ENCODE measurements at places on chromosomes 3 and 15.

DNA sequence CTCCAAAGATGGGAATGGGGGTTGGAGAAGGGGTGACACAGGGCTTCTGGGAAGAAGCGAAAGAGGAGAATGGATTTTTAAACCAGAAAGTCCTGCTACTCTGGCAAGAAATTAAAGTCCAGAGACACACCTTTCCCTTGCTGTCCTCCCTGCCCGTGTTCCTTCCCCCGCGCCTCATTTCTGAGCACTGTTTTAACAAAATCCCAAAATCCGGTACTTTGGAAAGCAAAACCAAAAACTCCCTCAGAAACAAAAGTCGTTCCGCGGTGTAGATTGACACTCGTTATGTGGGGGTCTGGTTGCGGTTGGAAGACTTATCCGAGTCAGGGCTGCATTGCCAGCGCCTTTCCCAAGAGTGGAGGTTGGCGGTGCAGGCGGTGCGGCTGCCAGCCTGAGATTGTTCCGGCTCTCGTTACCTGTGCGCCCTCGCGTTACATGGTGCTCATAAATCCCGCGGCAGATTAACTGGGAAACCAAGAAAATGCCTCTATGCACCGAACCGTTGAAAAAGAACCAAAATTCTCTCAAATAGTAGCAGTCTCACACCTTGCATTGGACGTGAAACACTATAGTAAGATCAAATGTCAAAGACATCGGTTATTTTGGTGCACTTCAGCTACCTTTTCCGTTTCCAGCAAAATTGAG lies 217.7 kb downstream of the MEIS2 start:
- no peak for DNase-seq

GRCh38 chr3:183227586-183227985 lies 25.5 kb upstream of the B3GNT5 start:
- no peak for DNase-seq

- DNase-seq: no peak
Measured at GRCh38 chr15:56996746-56997470, 78.5 kb downstream of the TCF12 start.

GRCh38 chr15:54839379-54839778 lies 357.4 kb downstream of the RSL24D1 start:
- DNase-seq: no peak

DNA sequence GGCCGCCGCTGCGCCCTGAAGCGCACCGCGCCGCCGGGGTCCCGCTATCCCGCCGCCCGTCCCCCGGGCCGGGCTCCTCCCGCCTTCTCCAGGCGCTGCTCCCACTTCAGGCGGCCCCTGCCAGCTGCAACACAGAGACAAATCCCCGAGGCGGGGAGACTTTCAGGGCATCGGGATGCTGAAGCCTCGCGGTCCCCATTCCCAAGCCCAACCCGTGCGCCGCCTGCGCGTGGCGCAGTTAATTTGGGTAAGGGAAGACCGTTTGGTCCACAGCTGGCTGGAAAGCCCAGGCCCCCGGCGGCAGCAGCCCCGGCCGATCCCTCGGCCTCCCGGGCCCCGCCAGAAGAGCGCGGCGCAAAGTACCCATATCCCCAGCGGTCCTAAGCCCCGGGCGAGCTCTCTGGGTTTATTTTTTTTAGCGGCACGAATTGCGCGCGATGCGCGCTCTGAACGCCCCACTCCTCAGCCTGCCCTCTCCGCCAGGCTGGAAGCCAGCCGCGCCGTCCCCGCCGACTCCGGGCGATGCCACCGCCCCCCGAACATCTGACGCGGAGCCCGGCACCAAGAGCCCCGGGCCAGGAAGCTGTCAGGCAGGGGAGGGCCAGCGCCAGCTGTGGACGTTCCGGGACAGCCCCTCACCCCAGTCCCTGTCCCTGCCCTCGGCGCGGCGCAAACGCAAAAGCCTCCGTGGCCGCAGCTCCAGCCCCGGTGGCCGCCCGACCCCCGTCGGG lies 517 bp downstream of the FBN1 start:
- DNase-seq: peak; percentile 53

GRCh38 chr15:99252326-99252725 lies 1.0 kb downstream of the LRRC28 start:
- DNase-seq: peak; percentile 10

DNA sequence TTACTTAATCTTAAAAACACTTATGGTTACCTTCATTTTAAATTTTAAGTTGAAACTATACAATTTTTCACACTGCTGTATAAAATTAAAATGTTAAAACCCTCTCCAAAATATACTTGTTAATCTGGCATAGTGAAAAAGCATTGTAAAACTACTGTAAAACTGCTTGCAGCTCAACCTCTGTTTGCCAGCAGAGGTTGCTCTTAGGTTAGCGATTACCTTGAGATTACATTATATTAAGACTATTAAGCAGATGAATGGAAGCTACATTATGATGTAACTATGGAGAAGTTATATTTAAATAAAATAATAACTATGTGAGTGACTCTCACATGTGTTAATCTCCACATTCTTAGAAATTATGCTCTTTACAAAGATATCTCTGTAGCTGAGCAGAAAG lies 143.6 kb upstream of the SLITRK3 start:
- DNase-seq: peak; percentile 13

DNA sequence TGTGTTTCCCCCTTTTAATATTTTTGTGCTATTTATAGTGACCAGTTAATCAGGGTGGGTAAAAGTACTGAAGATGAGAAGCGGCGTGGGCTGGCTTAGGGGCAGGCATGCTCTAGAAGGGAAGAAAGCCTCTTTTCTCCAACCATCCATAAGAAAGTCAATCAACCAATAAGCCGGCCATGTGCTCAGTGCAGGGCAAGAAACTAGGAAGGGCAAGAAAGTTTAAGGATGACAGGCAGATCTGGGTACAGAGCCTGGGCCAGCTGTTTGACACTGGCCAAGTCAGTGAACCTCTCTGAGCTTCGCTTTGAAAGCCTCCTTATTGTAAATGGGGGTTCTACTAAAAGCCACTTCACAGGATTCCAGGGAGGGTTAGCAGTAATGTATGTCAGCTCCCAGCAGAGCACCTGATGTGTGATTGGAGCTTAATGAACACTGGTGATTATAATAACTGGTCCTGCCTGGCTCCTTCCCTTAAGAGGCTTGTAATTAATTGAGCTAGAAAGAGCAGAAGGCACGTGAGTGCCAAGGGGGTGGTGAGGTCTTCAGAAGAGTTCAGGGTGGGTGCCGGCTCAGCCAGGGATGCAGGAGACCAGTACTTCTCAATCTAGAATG lies 5.7 kb upstream of the CHRNA3 start:
- DNase-seq: no peak

Data from fibroblast of skin of abdomen (primary cell).